ENCODE measurements at places on chromosomes 2 and 18.

DNA sequence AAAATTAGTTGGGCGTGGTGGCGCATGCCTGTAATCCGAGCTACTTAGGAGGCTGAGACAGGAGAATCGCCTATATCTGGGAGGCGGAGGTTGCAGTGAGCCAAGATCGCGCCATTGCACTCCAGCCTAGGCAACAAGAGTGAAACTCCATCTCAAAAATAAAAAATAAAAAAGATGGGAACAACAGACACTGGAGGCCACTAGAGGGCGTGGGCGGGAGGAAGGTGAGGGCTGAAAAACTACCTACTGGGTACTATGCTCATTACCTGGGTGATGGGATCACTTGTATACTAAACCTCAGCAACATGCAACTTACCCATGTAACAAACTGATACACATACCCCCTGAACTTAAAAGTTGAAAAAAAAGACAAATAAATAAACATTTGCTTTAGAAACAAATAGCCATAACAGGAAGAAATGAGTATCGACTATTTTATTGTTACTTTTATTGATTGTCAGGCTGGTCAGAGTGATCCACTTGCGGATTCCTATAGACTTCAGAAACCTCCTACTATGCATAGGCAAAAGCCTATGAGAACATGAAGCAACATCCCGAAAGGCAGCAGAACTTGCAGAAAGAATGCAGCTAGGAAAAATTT, 61.0 kb downstream of the TMEM163 start:
- no peak for DNase-seq

GRCh38 chr18:24633121-24633520, 172.7 kb downstream of the HRH4 start:
- no peak for DNase-seq

DNA sequence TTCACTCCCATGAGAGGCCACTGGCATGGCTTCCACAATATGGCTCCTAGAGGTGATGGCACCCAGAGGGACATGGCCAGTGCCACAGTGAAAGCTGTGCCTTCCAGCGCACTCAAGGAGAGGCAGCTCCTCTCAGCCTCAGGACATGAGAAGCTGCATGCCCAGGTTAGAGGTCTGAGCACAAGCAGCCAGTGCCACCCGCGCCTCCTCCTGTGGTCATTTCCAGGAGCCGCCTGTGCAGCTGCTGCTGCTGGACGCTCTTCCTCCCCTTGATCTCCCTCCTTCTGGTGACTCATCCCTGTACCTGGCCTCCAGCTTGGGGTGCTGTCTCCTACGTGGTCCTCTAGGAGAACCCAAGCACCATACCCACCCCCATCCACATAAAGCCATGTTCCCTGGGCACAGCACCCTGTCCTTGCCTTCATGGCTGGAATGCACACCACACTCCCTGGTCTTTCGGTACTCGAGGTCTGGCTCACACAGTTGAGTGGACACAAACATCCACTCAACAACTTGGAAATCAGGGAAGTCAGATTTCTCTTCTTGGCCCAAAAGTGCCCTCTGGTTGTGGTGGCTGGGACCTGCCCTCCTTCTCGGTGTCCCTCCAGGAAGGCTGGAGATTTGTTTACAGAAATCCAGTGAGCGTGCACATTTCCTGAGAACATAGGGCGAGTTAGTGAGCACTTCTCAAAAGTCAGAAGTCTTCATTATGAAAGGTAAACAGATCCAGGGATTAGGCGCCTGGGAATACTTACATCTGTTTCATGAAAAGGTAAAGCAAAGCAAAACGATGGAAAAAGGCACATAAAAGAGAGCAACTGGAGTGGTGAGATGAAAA, 96.7 kb downstream of the EIPR1 start:
- no peak for DNase-seq

GRCh38 chr18:79516441-79516931, 120.8 kb downstream of the NFATC1 start:
- no peak for DNase-seq

- no peak for DNase-seq
Observed at GRCh38 chr2:237039301-237040031, 46.2 kb upstream of the COPS8 start.

- peak; percentile 24 for DNase-seq
Observed at GRCh38 chr2:205270689-205271088, 411.6 kb upstream of the NRP2 start.

DNA sequence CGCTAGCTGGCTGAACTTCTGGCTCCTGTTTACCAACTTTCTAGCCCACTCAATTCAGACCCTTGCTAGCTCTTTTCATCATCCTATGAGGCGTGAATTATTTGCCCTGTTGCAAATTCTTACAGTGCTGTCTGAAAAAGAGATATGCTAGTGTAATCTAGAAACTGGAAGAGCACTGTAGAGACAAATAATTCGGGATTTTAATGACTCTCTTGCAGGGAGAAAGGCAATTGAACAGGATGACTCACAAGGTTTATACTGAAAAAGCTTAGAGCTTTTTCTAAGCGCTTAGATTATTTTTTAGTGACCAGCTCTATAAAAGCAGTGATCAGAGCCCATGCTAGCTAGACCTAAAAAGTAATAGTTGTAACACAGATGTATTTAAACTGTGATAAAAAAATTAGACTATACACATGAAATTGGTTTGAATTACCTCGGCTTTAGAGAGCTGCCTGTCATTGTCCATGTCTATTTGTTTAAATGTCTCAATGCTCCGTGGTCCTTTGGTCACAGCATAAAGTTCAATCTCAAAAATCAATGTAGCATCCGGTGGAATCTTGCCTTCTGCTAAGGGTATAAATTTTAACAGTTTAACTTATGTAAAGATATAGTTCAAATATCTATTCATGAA, 9.1 kb downstream of the FKBP7 start:
- DNase-seq: no peak

DNA sequence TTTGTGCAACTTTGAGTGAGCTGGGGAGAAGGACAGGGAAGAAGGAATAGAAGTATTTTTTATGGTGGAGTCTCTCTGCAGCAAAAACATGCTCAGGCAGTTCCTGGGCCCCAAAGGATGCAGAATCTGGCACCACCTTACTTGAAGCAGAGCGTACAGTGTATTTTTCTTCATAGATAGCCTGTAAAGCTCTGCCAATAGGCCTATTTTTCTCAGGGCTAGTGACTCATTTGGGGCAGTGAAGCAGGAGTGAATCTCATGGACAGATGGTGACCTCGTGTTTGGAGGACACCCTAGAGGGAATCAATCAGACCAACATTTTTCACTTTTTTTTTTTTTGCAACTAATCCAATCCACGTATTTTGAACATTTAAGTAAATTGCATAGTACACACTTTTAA, 268.1 kb upstream of the CXCR4 start:
- no peak for DNase-seq

DNA sequence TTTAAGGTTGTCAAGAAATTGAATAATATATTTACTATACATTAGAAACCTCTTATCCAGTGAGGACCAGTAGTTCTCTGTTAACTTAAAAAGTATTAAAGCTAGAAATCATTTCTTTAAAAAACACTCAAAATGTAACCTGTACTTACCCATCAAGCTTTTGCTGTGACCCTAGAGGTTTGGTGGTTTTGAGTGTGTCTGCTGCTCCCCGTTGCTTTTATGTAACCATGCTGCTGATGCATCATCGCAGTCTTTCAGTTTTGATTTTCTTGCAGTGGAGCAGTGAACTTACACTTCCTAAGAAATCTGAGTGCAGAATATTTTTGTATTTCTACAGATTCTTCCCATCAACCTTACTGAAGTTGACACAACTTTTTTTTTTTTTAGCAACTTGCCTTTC, 34.2 kb downstream of the MRPS9 start:
- no peak for DNase-seq

- no peak for DNase-seq
Observed at GRCh38 chr2:1277634-1278033, 135.6 kb upstream of the TPO start.

GRCh38 chr2:162573288-162573687, 229.4 kb downstream of the GCA start:
- no peak for DNase-seq

- DNase-seq: no peak
Observed at GRCh38 chr2:26459991-26460612, 17.8 kb downstream of the OTOF start.

GRCh38 chr2:121005453-121005852, 269.8 kb downstream of the GLI2 start:
- DNase-seq: no peak

- DNase-seq: no peak
Observed at GRCh38 chr2:85871494-85872164, 17.2 kb downstream of the ST3GAL5 start.

GRCh38 chr2:109021895-109022300, 32.9 kb upstream of the EDAR start:
- no peak for DNase-seq

Measured in NCI-H748 treated with DMSO at 0.1 percent for 48 hours (cell line).